ENCODE measurements at places on chromosomes 7 and 10. TPM values are rescaled to one million over a fixed set of nuclear protein-coding genes. Genes with fewer than 3 reads are reported as not detected.

Gene ATRNL1
- total RNA-seq = 44.1 TPM

DNA sequence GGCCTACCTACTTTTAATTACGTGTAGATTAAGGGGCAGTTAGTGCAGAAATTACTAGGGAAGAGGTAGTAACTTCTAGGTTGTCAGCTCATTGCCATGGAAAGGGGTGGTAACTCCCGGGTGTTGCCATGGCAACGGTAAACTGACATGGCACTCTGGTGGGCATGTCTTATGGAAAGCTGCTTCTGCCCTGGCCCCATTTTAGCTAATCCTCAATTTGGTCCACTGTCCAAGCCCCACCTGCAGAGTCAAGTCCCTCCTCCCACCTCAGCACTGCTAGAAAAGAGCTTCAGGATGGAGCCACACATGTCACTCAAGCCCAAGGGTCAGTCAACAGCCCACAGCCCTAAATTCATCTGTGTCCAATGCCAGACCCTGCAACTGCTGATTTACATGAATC, 7.5 kb upstream of the ZKSCAN1 start:
- DNase-seq = no peak

- DNase-seq = no peak
Observed at GRCh38 chr10:131961047-131961776, 20.5 kb downstream of the BNIP3 start.

GRCh38 chr7:2000746-2001321, 231.9 kb downstream of the MAD1L1 start:
- no peak for DNase-seq
